Stimulated activated CD4-positive, alpha-beta T cell treated with anti-CD3 and anti-CD28 coated beads, TNF-alpha, amount 100 ng/mL, for 4 hours (primary cell): ENCODE measurements at places on chromosomes 1 and 21.

DNA sequence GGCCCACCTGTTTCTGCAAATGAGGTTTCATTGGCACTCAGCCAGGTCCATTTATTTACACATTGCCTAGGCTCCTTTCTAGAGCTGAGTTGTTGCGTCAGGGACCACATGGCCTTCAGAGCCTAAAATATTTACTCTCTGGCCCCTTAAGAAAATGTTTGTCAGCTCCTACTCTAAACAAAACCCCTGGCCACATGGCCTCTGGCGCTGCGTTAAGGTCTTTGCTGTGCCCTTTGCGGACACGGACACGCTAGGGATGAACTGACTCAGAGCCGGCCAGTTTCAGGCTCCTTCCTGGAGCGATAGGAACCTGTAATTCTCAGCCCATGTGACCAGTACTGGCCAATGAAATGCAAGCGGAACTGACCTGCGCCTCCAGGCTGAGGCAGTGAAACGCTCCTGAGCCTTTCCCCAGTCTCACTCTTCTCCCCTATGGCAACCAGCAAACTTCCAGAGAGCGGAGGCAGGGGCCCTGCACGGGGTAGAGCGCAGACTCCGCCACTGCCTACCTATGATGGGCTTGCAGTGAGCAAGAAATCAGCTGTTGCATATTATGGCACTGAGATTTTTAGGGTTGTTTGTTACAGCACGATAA is 160.3 kb downstream of the ETS2 start:
- DNase-seq, result no peak

DNA sequence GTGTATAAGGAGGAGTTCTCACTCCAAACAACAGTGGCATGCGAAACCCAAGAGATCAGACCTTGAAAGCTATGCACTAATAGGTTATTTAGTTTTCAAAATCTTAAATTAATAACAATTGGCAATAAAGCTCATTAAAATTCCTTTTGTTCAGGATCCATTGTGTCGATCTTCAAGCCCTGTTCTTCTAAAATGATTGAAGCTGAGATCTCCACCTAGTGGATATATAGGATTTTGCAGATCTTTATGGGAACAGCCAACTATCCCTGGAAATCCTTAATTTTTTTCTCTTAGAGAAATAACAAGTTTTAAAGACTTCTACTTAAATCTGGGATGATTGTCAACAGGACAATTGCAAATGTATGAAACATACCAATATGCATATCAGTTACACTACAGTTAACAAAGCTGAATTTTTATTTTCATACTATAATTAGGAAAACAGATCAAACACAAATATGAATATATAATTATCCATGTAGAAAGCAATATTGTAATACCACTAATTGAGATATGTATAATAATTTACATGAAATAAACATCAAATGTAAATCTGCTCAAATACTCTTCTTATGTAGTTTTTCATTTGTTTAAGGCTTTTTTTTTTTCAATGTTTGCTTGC is 43.3 kb downstream of the LRRC53 start:
- DNase-seq, result no peak

DNA sequence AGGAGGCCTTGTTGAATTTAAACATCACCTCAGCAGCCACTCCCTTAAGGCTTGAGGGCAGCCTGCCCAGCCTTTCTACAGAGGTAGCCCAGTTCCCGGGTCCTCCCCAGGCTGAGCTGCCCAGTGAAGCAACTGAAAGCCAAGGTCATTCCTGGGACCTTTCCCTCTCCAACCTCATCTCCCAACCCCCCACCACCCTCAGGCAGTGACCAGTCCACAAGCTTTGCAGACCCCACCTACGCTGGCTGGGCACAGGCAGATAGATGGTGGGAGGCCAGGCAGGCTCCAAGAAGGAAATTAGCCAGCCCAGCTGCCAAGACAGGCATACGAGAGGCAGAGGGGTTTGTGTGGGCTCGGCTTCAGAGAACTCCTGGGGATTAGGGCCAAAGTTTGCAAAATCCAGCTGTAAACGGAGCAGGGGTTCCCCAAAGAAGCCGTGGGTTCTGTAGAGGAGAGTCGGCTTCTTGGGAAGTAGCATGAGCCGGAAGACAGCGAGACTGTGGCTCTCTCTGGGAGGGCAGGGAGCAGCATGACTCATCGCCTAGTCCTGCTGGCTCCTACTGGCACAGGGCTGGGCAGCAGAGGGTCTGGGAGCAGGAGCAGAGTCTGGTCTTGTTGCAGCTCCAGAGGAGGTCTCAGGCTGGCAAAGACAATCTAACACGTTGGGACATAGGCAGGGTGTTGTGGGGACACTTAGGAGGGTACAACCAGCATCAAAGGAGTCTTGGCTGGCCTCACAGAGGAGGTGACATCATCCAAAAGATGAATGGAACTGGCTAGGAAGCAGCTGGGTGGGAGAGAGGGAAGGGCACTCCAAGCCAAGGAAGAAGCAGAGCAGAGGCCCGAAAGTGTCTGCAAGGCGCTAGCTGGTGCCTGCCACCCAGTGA is 2.8 kb upstream of the ZC3H12A start:
- no peak for DNase-seq

DNA sequence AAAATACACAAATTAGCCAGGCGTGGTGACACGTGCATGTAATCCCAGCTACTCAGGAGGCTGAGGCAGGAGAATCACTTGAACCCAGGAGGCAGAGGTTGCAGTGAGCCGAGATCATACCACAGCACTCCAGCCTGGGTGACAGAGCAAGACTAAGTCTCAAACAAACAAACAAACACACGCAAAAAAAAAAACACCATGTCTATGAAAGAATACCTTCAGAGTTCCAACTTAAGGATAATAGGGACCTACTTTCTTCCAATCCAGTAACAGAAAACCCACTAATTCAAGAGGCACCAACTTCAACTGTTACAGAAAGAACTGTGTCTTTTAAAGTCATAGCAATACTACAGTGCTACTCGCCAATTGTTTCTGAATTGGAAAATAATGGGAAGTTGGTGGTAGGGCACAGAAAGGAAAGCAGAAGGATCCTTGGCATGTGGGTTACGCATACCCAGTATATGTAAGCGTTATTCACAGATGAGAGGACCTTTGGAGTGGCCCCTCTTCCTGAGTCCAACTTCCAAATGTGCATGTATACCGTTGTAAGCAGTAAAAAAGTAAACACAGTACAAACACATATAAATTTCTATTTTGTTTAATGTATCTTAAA is 87.0 kb downstream of the ACBD6 start:
- no peak for DNase-seq

DNA sequence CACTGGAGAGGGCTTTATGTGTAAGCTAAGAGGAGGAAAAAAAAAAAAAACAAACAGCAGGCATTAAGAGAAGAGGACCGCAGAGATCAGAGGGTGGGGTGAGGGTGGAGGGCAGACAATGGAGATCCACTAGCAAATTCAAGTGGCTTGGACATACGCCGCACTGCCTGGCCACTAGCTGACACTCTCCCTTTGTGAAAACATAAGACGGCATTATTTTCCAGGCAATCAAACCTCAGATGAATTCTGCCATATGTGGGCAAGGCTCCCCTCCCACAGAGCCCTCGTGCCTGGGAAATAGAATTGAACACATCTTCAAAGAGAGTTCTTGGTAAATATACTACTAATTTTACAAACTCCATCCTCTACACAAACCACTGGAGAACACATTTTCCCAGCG is 53.6 kb downstream of the ERG start:
- DNase-seq, result no peak
